ENCODE measurements at places on chromosomes 1 and 21.

DNA sequence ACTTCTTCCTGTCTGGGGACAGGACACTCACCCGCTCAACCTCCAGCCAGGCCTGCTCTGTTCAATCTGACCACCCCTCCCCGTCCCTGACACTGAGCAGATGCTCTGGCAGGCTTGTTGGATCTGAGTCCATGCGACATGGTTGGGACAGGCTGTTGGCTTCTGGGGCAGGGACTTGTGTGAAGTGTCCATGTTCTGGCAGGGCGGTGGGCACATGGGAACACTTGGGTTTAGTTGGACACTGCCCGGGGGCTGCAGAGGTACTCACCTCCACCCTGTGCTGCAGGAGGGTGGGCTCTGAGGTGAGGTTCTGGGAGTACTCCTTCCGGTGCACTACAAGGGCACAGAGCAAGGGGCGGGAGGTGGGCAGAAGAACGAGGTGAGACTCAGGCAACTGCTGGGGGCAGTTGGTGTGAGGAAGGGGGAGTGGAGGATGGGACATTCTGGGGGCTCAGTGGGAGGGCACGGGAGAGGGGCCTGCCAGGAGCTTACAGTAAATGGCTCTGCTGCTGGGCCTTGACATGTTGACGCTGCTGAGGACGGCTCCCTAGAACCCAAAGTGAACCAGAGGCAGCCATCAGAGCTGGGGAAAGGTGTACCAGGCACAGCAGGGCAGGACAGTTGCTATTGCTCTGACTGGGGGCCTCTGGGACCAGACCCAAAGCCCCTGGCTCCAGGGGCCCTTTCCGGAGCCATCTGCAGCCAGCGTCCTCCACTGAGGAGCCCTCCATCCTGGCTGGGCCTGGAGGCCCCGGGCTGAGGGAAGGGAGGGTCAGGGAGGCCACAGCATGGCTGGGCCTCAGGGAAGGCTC, 2.3 kb downstream of the EPS8L3 start:
- DNase-seq, result no peak

- DNase-seq, result no peak
These were observed 83.5 kb downstream of the INTS7 start for GRCh38 chr1:211951856-211952255.

DNA sequence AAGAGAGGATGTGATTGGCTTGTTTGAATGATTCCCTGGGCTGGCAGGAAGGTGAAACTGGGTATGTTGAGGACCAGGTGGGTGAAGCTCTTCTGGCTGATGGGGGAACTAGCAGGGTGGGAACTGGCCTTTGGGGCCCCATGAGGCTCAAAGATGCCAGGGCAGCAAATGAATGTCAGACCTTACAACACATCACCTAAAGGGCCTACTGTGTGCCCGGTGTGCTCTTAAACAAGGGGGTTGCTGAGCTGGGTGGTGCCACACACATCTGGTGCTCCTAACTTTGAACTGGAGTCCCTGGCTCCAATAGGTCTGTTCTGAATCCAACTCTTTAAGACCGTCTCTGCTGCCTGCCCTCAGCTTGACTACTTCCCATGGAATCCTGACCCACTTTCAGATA, 21.3 kb upstream of the HTR1D start:
- DNase-seq, result no peak

- no peak for DNase-seq
These were observed 995 bp upstream of the KIF26B start for GRCh38 chr1:245153552-245154428.

- DNase-seq, result no peak
These were observed 92.8 kb upstream of the ZP4 start for GRCh38 chr1:237983496-237983895.

Data from stimulated activated CD4-positive, alpha-beta T cell treated with anti-CD3 and anti-CD28 coated beads, Interleukin-1b, Interleukin-23, amount 100 ng/mL, for 1 hour (primary cell).